ENCODE measurements at places on chromosomes 6 and 20.

GRCh38 chr6:108200631-108201030 is 34.8 kb downstream of the NR2E1 start:
- DNase-seq = no peak

DNA sequence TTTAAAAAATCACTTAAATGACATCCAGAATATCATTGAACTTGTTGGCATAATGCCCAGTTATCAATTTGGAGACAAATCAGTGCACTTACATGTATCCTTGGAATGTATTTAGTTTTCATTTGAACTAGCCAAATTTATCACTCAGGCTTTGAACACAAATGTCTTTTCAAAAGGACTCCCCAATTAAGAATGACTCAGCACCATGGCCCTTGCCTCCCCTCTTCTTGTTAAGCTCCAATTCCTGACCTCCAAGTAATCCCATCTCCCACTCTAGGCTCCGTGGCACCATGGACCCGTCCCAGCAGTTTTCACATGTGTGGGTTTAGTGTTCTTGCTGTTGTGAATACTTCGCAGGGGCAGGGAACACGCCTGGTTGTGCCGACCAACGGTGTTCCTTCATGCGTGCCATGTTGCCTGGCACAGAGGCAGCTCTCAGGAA is 2.7 kb downstream of the AKAP12 start:
- DNase-seq = no peak

DNA sequence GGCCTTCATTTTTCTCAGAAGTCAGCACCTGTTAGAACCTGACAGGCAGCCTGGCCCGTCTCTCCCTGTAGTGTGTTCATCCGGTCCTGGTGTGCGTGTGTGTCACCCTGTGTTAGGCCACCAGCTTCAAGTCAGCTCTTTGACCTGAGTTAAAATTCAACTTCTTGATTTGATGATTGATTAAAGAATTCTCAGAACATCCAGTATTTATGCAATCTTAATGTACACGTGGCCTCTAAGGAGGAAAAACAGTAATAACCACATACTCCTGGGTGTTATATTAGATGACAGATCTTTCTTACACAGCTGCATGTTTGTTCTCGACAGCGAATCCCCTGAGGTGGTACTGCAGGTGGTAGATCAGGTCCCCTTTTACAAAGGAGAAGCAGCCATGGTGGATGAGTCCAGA is 19.1 kb upstream of the TMEM217 start:
- no peak for DNase-seq

- no peak for DNase-seq
These were observed 296.3 kb downstream of the CDKAL1 start for GRCh38 chr6:20830576-20830975.

- DNase-seq = no peak
These were observed 178.6 kb upstream of the RGS17 start for GRCh38 chr6:153309651-153310050.

DNA sequence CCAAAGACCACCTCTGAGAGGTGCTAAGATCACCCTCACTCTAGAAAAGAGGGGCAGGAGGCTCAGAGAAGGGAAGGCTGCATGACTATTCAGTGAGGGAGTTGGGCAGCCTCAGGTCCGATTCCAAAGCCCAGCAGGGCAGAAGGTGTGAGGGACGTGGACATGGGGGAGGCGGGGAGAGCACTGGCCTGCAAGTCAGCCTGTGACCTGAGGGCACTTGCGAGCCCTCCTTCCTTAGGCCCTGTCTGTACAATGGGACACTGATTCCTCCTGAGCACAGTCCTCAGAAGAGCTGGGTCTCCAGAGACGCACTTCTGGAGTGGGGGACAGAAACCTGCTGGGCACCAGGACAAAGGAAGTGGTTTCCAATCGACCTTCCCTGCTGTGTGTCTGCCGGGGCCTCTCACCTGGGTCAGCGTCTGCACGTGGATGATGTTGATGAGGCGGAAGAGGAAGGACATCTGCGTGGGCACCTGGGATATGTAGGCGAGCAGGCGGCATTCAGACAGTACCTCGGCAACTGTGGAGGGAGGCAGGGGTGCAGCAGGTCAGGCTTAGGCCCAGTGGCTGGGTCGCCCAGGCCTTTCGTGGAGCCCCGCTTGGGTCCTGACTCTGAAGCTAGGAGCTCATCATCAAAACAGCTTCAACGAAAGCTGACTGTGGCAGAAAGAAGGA is 48.5 kb downstream of the MYH7B start:
- DNase-seq = no peak
